ENCODE measurements at places on chromosomes 1 and 21.

GRCh38 chr21:25188677-25189079 is 418.6 kb downstream of the MRPL39 start:
- DNase-seq, result no peak

DNA sequence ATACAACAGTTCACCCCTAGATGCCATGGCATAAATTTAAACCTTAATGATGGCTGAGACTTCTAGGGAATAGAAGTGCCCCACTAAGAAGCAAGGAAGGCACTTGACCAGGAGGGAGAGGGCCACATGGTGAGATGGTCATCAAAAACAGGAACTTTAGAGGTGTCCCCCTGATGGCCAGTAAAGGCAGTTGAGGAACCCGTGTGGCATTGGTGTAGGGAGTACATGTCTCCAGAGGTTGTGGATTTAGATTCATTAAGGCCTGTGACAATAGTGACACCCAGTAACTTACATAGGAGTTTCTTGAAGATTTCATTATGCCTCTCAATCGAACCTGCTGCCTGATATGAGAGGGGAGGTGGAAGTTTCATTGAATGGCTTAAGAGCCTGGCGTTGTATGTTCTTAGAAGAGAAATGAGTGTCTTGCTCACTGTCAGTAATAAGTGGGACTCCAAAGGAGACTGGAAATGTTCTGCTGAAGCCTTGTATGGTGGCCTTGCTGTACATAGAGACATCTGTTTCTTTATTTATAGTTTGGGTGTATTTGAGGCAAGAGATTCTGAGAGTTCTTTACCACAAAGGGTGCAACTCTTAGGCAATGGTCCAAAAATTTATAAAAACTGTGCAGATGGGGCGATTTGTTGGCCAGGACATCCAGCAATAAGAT is 27.9 kb downstream of the EDARADD start:
- no peak for DNase-seq

GRCh38 chr1:36224537-36225282 is 467 bp downstream of the THRAP3 start:
- DNase-seq, result peak; percentile 81

DNA sequence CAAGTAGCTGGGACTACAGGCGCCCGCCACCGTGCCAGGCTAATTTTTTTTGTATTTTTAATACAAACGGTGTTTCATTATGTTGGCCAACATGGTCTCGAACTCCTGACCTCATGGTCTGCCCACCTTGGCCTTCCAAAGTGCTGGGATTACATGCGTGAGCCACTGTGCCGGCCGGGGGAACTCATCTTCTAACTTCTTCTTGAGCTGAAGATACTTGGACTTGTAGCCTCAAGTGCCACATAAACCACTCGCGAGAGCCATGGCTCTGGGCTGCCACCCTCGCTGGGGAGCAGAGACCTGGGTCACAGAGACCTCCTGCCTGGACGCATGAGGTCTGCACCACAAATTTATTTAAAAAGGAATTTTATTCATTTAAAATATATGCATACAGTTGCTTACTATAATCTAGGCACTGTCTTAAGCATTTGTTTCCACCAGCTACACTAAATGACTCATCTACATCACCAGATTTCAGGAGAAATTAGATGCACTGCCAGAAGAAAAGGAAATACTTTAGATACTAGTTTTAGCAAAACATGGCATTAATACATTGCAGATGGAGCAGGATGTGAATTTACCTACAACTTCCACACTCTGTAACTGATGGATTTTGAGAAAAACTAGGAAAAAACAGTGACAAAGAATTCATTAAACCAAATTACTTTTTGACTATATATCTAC is 29.9 kb upstream of the PUM1 start:
- DNase-seq, result no peak

DNA sequence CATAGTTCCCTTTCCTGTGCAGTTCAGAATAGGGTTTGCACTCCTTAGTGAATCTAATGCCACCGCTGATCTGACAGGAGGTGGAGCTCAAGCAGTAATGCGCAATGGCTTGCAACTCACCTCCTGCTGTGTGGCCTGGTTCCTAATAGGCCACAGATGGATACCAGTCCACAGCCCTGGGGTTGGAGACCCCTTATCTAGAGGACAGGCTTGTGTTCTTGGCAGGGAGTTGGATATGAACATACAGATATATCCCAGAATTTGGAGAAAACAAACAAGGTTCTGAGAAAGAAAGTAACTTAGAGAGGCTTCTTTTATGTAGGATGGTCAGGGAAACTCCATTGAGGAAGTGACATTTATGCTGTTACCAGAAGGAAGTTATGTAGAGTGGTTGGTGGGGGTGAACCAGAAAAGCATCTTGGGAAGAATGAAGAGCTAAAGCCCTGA is 5.1 kb upstream of the PTPRC start:
- DNase-seq, result no peak

- no peak for DNase-seq
Measured at GRCh38 chr1:32695098-32695904, 7.3 kb downstream of the SYNC start.
